ENCODE measurements at places on chromosomes 7 and 10.

- no peak for DNase-seq
These were observed 895 bp upstream of the ZNF804B start for GRCh38 chr7:88758381-88759229.

- no peak for DNase-seq
These were observed 86.3 kb downstream of the ALOX5 start for GRCh38 chr10:45460235-45460878.

DNA sequence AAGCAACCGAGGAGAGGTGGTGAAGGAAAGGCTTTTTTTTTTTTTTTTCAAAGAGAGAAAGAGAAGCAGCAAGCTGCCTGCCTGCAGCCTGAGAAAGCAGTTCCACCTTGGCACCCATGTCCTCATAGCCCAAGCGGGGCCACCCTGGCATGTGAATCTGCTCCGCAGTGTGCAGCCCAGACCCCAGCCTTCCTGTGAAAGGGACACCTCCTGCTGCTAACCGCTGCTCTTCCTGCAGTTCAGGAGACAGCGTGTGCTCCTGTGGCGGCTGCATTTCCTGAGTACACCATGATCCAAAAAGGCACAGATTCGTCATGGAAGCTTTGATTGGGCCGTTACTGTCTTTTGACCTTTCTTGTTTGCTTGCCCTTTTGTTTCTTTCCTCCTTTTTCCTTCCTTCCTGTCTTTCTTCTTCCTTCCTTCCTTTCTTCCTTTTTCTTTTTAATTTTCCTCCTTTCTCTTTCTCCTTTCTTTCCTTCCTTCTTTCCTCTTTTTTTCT, 38.1 kb downstream of the IKZF1 start:
- DNase-seq: no peak

DNA sequence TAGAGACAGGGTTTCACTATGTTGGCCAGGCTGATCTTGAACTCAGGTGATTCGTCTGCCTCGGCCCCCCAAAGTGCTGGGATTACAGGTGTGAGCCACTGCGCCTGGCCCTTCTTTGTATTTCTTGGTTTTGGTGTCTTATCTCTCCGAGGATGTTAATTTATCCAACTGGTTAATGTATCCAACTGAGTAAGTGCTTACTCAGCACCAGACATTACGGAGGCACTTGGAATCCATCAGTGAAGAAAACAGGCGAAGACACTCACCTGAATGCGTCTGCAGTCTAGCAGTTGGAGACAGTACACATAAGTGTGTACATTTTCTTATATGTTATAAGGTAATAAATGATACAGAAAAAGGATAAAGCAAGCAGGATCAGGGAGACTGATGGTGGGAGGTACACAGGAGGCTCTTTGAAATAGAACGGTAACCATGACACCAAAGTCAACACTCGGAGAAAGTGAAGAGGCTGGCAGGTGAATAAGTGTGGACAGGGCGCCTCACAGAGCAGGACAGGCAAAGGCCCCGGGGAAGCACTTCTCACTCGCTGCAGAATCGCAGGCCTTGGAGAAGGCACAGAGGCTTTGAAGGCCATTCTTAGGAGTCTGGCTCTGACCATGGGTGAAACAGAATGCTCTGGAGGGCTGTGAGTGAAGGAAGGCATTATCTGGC, 73.1 kb downstream of the LANCL2 start:
- no peak for DNase-seq

GRCh38 chr7:13952921-13953320, 36.5 kb downstream of the ETV1 start:
- DNase-seq: no peak

GRCh38 chr10:70480239-70480861, 1.8 kb downstream of the PALD1 start:
- no peak for DNase-seq

- no peak for DNase-seq
These were observed 612.2 kb upstream of the MKI67 start for GRCh38 chr10:128738386-128738915.

DNA sequence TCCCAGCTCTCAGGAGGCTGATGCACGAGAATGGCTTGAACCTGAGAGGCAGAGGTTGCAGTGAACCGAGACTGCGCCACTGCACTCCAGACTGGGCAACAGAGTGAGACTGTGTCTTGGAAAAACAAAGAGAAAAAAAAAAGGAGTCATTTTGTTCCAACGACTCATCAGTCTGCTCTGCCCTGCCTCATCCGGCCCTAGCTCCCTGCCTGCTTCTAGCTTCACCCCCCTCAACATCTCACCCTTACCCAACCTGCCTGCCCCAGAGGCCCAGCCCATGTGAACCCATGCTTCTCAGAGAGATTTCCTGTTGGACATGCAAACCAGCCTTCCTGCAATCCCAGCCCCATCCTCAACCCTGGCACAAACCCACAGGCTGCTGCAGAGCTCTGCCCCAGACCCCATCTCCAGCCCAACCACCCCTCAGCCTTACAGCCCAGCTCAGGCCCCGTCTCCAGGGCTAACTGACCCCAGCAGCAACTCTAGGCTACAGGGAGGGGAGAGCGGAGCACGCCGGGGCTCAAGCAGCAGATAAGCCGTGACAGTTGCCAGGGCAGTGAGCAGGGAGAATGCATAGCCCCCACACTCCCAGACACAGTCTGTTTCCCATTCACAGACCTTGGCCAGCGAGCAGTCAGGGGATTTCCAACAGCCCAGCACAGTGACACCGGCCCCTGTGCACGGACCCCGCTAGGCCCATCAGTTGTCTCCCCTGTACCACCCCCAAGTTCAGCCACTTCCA, 86.0 kb upstream of the KCTD7 start:
- DNase-seq: no peak

GRCh38 chr7:92727755-92728154, 108.6 kb downstream of the CDK6 start:
- no peak for DNase-seq

DNA sequence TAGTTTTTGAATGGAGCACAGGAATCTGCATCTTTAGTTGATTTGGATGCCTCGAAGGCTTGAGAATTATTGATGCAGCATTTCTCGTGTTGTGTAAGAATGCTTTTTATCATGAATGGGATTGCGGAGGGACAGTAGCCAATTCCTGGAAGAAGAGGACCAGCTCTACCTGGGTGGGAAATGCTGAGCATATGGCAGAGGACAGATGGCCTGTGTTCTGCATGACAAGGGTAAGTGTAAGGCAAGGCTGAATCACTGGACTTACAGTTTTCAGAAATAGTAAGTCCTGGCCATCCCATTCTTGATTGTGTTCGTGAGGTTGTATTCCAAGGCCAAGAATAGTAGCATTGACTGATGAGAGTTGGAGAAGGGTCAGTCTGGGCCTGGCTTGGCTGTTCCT, 15.9 kb downstream of the RP9 start:
- no peak for DNase-seq

GRCh38 chr7:128353610-128354009, 7.9 kb downstream of the PRRT4 start:
- DNase-seq: no peak

DNA sequence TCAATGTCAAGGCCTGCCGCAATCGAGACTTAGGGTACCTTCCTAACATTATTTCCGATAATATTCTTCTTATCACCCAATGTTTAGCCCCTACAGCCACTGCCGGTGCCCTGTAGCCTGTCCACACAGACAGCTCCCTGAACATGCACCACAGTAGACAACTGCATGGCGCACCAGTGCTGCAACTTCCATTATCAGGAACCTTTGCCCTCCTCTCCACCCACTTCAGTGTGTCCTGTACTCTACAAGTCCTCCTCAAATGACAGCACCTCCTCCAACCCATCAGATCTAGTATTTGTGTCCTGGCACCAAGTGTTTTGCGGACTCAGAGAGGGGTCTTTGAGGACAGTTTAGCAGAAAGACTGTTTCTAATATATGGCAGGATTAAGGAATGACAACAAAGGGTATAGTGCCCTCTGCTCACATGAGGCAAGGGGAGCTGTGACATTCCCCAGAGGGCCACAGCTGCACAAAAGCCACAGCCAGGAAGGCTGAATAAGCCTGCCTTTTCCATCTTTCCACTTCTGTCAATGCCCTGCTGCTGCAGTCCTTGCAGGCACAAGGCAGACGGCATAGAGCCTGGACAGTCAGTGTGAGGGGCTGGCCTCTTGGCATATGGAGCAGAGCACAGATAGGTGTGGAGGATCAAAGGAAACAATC, 335.4 kb downstream of the PARD3 start:
- no peak for DNase-seq

DNA sequence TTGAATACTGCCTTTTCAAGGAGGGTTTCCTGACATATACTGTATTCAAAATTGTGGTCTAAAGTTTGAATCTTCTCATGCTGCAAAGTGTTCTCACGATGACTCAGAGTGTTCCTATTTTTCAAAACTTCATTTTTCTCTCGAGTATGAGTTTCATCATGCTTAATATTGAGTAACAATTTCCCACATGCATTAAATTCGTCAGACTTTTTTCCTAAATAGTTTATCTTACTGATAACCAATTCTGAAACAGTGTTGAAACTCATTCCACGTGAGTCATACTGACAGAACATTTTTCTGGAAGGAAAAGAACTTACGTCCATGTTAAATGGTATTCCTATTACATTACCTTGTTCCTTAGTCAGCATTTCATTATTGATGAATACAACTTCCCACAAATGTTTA, 44.1 kb downstream of the ZNF33B start:
- DNase-seq: no peak

GRCh38 chr7:36906448-36906847, 182.2 kb upstream of the AOAH start:
- DNase-seq: no peak

GRCh38 chr7:7772397-7772821, 54.0 kb upstream of the RPA3 start:
- DNase-seq: no peak

GRCh38 chr10:103986360-103986759, 19.4 kb downstream of the SLK start:
- no peak for DNase-seq
